ENCODE measurements at places on chromosomes 4 and X.

GRCh38 chr4:67325791-67326190 is 219.5 kb downstream of the CENPC start:
- DNase-seq = no peak

- DNase-seq = no peak
Measured at GRCh38 chr4:102362922-102363432, 17.7 kb upstream of the SLC39A8 start.

DNA sequence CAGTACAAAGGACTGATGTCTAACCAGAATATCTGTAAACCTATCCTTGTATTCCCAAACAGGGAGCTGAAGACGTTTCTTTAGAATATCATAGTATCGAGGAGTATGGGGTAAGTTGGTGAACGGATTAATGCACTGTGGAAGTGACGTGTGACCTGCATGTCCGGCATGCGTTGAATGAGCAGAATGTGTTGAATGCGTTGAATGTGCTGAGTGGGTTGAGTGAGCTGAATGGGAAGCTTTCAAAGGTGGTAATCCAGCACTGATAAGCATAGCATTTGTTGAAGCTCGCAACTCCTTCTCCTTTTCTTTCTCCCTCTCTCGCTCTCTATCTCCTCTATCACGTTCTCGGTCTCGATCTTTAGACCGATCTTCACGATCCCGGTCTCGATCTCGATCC is 8.1 kb downstream of the DHX15 start:
- no peak for DNase-seq

GRCh38 chrX:65987811-65988210 is 52.1 kb downstream of the VSIG4 start:
- no peak for DNase-seq

- no peak for DNase-seq
Measured at GRCh38 chr4:182111586-182111985, 131.6 kb upstream of the TENM3 start.

- DNase-seq = no peak
Measured at GRCh38 chr4:154503598-154503997, 12.0 kb upstream of the DCHS2 start.

DNA sequence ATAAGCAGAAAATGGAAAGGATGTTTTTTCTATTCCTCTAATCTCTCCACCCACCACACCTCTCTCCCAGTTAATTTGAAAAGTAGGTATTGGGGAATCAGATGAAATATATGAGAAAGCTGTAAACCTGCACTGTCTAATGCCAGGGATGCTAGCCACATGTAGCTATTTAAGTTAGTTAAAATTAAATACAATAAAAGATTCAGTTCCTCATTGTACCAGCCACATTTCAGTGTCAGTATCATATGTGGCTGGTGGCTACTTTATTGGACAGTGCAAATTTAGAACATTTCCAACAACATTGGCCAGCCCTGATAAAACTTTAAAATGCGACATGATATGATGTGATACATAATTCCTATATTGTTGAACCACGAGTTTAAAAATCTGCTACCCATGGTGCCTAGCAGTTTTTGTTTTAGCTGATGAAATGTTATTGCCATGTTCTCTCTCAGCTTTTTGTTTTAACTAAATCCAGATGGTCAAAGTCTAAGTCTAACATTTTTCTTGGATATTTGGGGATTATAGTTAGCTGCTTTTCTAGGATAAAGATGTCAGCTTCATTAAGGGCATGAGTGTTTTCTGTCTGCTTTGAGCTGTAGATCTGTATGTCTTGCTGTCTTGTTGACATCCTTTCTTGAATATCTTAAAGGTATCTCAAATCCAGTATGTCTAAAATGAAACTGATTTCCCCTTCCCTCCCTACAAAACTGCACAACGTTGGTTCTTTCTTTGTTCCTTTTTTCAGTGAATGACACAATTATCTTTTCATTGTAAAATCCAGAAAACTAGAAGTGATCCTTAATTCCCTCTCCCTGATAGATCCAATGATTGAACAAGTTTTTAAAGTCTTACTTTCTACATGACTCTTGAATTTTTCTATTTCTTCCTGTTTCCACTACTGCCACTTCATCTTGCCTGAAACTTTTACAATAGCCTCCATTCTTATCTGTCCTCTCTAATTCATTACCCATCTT is 6.2 kb downstream of the ARFIP1 start:
- no peak for DNase-seq

- no peak for DNase-seq
Measured at GRCh38 chrX:120021927-120022326, 55.6 kb downstream of the RHOXF2B start.

All from skeletal muscle cell (primary cell).